EH (cell line): ENCODE measurements at places on chromosomes 1 and 21.

DNA sequence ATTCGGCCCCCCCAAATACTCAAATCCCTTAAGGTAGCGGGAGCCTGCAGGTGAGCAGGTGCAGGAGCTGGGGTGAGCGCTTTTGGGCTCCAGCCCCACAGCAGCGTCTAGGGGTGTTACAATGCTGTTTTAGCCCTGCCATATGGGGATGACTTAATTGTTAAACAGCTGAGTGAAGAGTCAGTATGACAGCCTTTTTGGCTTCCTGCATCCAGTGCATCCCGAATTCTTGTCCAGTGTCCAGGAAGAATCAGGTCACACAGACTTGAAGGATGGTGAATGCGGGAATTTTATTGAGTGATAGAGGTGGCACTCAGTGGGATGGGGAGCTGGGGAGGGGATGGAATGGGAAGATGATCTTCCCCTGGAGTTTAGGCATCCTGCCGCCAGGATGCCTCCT is 30.4 kb upstream of the HHAT start:
- DNase-seq = peak; percentile 22

GRCh38 chr1:150152772-150153456 is 3.2 kb downstream of the PLEKHO1 start:
- peak; percentile 79 for DNase-seq

DNA sequence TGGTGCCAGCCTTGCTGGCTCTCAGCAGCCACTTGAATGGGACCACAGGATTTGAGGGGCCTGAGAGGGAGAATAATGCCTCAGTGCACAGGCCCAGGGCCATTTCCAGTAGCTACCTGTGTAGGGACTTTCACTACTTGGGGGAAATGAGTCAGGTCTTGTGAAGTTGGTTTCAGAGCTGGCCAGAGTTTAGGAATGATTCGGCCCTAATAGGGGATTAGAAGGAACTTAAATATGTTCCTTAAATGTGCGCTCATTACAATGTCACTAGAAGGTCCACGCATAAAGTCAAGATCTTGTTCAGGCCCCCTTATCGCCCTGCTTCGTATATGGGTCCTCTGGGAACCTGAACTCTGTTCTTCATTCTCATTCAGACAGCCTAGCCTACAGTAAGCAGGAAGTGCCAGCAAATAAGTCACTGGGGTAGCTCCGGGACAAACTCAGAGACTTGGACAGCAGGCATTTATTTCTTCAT is 5.6 kb upstream of the AKR1A1 start:
- DNase-seq = no peak

DNA sequence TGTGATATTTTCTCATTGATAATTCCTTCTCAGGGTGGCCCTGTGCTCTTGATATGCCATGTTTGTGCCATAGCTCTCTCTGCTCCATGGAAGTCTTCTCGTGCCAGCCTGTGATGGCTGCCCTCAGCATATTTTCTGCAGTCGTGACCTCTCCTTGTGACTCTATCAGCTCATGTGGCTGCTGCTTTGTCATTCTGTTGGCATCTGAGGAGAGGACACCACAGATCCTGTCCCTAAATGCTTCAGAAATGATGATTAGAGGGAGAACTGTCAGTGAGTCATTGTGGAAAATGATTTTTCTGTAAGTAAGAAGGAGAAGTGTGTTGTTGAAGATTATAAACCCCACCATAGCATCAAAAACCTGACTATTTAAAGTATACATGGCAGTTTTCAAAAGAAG is 286.0 kb downstream of the ADGRL2 start:
- DNase-seq = peak; percentile 8

GRCh38 chr1:61247051-61247825 is 164.9 kb downstream of the NFIA start:
- DNase-seq = no peak

- no peak for DNase-seq
Measured at GRCh38 chr1:113394043-113394862, 3.9 kb downstream of the MAGI3 start.

DNA sequence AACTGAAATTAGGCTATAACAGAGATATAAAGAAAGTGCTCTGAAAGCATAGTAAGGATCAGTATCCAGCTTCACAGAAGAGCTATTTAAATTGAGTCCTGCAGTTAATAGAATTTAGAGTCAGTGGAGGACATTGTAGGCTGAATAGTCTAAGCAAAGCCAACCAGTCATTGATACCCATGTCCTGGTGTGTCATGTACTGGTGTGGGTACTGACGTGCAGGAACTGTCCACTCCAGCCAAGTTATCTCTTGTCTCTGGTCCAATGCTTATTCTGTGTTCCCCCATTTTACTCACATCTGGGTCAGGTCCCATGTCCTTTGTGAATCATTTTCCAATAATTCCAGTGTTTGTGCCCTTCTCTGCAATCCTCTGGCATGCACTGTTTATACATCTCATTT is 90.0 kb downstream of the MACF1 start:
- DNase-seq = no peak

- peak; percentile 22 for DNase-seq
Measured at GRCh38 chr1:52635321-52636089, 2.5 kb downstream of the SHISAL2A start.

DNA sequence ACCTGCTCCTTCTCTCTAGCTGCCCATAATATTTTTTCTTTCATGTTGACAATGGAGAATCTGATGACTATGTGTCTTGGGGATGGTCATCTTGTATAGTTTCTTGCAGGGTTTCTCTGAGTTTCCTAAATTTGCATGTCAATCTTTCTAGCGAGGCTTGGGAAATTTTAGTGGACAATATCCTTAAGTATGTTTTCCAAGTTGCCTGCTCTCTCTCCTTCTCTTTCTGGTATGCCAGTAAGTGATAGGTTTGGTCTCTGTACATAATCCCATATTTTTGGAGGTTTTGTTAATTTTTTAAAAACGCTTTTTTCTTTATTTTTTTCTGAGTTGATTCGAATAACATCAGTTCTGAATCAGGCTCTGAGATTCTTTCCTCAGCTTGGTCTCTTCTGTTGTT is 370.9 kb upstream of the LYPLAL1 start:
- no peak for DNase-seq

DNA sequence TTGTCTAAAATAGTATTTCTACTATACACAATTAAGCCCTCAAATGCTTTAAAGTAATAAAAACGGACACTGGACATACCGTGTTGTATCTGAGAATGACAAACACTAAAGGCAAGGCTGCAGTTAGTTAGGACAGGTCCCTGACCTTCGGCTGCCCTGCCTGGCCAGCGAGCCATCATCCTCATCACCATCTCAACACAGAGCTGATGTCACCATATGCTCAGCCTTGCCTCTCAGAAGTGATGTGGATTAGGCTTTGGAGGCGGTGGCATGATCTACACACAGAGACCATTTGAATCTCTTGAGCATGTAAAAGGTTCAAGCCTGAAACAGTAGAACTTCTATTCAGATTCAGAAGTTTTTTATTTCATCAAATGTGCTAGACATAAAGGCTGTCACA is 244.7 kb downstream of the SDCCAG8 start:
- DNase-seq = no peak

GRCh38 chr1:215444715-215445414 is 122.2 kb upstream of the KCTD3 start:
- DNase-seq = no peak

DNA sequence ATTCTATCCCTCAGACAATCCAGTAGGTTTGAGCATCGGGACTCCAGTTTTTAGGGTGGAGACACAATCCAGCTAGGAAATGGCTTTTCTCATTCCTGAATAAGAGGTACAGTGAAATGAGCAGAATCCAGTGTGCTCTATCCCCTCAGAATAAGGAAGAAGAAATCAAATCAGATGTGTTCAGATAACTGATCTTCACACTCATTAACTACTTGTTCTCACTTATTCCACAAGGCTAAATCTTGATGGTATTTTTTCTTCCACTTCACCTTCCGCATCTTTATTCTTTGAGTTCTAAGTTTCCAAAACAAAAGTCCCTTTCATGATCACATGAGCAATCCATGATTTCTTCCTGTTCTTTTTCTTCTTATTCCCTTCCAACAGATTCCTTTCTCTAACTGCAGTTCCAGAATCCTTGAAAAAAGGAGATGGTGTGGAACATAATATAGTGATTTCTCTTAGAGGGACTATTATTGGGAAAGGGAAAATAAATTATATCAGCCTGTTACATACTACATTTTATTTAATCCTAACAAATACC is 1.7 kb downstream of the SYT11 start:
- no peak for DNase-seq

GRCh38 chr1:235468004-235468403 is 36.2 kb downstream of the B3GALNT2 start:
- DNase-seq = no peak

GRCh38 chr1:94863297-94863911 is 43.2 kb downstream of the SLC44A3 start:
- DNase-seq = peak; percentile 87

DNA sequence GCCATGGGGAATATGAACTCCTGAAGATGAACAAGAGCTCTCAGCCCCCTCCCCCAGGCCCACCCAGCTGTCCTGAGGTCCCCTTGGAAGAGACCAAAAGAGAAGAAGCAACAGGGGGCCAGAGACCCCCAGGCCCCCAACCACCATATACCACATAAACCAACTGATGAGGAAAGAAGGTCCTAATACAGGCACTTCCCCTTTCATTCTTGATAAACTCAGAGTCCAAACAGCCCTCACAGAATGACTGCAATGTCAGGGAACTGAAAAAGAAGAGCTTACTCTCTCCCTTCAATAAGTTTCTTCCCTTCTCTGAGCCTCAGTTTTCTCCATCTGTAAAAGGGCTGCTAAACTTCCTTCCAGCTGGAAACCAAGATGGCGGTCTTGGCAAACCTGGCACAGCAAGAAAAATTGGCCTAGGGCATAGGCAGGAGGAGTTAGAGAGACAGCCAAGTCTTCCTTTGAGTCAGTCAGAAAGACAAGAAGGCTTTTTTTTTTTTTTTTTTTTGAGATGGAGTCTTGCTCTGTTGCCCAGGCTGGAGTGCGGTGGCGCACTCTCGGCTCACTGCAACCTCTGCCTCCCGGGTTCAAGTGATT is 90.5 kb downstream of the VWA5B1 start:
- DNase-seq = no peak

DNA sequence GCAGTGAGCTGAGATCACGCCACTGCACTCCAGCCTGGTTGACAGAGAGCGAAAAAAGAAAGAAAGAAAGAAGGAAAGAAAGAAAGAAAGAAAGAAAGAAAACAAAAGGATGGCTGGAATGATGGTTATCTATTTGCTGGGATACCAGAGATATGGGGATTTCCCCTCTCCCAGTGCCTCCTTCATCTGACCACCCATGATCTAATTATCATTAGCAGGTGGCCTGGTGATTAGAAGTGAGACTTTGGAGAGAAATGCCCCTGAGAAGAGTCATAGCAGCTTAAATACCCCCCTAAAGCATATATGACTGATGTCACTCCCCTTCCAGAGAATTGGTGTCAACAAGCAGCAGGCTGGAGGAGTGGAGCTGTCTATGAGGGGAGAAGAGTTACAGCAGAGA is 1.3 kb upstream of the NPPB start:
- no peak for DNase-seq

DNA sequence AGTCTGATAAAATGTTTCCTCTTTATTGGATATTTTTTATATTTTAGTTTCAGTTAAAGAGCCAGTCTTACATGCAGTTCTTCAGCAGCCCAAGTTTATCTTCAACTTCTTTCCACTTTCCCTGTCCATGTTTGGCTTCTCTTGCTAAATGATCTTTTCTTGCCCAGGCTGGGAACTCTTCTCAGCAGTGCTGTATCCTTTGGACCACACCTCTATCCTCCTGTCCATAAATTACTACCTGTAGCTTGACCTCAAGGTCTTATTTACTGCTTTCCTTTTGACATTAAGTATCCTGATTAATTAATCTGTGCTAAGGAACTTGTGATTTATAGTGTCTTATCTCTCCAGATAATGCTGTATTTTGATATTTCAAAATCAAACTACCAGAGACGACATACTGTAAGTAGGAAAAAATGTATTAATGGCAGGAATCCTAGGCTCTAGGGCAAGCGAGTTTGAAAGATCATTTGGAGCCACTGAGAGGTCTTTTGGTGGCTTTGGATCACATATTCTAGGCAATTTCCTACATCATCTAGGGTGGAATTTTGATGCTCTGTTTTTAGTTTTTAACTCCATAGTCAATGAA is 20.5 kb upstream of the PDC start:
- DNase-seq = no peak

DNA sequence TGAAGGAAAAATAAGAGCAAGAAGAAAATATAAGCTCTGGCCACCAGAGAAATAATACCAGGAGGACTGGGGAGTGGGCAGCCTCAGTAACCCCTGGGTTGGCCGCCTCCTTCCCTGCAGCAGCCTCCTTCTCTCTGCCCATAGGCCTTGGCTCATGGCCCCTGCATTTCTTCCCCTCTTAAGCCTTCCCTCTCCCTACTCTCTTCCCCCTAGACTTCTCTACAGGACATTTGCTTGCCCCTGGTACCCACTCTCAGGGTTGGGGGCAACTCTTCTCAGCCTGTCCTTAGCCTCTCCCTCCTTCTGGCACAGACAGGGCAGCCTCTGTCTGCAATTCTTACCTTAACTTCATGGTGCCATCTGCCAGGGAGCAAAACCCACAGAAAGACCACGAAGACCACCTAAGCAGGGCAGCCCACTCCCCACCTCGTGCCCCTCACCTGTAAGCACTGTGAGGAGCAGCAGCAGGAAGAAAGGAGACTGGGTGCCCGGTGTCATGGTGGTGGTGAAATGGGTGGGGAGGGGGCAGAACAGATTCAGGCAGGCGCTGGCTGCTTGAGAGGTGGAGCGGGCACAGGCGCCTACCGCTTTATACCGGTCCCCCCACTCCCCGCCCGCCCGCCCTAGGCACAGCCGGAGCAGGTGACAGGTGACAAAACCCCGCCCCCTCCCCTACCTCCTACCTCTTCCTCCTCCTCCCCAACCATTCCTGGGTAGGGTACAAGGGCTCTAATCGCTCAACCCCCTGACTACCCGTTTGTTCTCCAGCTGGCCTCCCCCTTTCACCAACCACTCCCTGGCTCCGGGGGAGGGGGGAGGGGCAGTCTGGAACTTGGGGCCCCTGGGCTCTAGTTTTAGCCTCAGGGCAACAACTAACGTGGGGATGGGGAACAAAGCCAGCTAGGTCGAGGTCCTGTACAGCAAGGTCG is 15.1 kb downstream of the THBS3 start:
- no peak for DNase-seq

DNA sequence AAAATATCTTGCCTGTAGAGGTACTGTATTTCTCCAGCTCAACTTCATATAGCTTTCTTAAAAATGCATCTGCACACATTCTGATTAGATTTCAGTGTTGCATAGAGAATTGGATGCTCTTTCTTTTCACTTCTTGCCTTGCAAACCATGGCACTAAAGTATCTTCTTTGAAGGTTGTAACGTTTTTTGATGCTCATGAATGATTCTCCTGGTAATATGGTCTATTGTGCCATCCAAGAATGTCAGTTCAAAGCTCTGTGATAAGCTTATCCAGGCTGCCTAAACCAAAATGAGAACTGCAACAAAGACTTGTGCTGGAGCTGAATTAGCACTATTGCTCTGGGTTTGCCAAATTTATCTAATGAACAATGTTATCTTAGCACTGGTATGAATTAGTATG is 1.9 kb downstream of the SGIP1 start:
- DNase-seq = no peak

- DNase-seq = peak; percentile 11
Measured at GRCh38 chr21:33157303-33157702, 72.4 kb upstream of the IFNAR2 start.

- DNase-seq = peak; percentile 63
Measured at GRCh38 chr1:156652131-156652991, 10.4 kb downstream of the BCAN start.
